Activated gamma-delta T cell treated with Interleukin-2 at 50 U/mL for 16 hours (primary cell): ENCODE measurements at places on chromosomes 6 and 20.
A peak's percentile ranks its signal among the peaks of the same experiment; 100 is the strongest.

DNA sequence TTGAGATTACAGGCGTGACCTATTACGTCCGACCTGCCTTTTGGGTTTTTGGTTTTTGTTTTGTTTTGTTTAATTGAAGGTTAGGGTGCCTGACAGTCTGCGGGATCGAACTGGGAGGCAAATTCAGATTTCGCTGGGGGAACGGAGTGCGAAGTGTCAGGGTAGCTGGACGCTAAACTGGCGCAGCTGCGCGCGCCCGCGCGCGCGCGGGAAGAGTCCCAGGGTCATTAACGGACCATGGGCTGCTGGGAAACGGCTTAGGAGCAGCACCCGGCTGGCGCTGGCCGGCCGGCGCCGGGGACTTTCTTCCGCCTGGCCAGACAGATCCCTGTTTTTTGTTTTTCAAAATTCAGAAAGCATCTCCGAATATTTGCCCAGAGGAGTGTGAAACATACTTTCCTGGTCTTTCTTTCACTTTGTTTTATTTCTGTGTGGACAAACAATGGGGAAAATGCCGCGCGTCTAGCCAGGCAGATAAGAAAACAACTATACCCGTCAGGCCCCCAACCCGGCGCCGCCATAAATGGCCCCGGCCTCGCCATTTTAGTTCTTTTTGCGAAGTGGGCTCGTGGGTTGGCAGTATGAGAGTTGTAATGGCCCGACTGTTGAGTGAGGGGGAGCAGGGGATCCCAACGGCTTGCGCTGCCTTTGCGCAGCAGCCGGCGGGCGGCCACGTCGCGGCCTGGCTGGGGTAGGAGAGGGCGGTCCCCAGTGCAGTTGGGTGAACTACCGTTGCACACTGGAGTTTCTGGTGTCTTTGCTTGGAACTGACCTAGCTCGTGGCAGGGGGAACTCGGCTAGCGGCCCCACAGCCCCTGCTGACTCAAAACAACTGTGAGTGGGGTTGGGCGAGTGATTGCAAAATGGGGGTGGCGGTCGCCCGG lies 7.1 kb downstream of the HSPA1B start:
- DNase-seq: peak; percentile 75

DNA sequence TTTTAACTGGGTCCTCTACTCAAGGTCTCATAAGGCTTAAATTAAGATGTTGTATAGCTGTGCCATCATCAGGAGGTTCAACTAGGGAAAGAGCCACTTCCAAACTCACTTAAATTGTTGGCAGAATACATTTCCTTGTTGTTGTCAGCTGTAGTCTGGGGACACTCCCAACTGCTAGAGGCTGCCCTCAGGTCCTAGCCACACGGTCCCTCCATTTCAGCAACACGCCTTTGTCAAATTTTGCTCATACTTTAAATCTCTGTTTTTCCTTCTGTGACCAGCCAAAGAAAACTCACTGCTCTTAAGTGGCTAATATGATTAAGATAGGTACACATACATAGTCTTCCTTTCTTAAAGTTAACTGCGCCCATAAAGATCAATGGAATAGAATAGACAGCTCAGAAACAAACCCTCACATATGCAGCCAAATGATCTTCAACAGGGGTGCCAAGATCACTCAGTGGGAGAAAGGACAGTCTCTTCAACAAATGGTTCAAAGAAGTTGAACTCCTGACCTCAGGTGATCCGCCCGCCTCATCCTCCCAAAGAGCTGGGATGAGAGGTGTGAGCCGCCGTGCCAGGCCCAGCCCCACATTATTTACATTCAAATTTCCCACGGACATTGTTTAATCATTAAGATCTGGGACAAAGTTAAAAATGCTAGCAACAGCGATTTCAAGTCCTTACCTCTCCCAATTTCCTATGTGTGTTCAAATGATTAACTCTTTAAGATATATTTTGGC lies 76.4 kb upstream of the ELOVL5 start:
- no peak for DNase-seq

DNA sequence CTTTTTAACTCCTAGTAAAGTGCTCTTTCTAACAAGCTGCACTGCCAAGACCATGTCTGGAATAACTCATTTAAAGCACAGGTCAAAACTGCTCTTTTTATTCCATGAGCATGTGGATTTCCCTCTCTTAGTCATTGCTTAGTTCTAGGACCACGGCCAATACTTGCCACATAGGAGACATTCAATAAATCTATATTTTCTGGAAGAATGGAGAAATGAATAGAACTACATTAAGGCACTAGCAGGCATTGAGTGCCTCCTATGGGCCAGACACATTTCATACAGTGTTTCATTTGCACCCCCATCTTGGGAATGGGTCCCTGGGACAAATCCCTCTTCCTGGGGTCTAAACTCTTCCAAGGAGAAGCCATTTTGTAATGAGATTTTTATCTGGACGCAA lies 552.8 kb upstream of the CITED2 start:
- no peak for DNase-seq

GRCh38 chr6:16273256-16273655 lies 34.9 kb downstream of the GMPR start:
- DNase-seq: no peak

GRCh38 chr6:7247179-7247456 lies 65.9 kb downstream of the SSR1 start:
- no peak for DNase-seq

GRCh38 chr6:164178679-164179332 lies 764.3 kb downstream of the QKI start:
- DNase-seq: no peak

DNA sequence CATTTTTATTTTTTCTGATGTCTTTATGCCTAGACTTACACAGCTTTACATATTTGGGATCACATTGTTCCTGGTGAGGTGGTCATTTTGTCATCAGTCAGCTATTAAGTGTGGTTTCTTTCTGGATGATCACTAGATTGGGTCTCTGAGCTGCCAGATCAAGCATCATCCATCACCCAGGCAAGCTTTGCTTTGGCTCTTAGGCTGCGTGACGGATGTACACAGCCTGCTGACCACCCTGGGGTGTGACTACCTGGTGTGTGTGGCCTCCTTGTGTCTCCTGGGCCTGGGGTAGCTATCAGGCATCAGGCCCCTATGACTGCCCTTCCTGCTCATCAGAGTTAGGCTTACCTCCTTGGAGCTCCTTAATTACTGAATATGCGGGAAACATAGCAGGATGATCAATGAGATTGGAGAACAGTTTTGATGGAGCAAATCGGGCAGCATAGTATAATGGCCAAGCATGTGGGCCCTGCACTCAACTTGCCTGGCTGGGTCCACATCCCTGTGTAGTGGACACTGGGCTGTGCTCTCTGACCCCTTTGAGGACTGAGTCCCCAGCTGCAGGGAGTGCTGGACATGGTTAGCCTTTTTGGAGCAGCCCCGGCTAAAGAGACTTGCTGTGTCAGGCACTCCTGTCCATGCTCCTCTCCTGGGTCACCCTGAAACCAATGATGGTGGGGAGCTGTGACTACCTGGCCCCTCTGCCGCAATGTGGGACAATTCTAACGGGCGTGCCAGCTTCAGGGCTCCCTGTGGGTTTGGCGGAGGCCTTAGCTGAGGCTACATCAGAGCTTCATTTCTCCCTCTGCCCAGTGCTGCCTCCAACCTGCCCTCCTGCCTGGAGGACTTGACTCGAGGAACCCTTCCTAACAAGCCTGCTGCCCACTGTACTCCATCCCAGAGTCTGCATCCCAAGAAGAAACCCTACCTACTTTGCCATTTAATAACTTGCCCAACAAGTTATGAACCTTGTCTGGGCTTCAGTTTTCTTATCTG lies 8.2 kb downstream of the DAAM2 start:
- DNase-seq: no peak

- no peak for DNase-seq
Measured at GRCh38 chr6:28139860-28140543, 1.7 kb upstream of the ZKSCAN8 start.
